ENCODE measurements at places on chromosomes 12 and 14. TPM values are rescaled to one million over a fixed set of nuclear protein-coding genes. Genes with fewer than 3 reads are reported as not detected.

- peaks cover 6% of the 10 kb centered on the region for H3K4me1 ChIP-seq
- H3K27ac ChIP-seq = no peak overlapping the region
- DNase-seq = no peak
- H3K4me3 ChIP-seq = no peak overlapping the region
These were observed 122.8 kb downstream of the AACS start for GRCh38 chr12:125187780-125188741.

GRCh38 chr12:85740186-85740585 lies 96.0 kb downstream of the RASSF9 start:
- no peaks in the 10 kb centered on the region for H3K27me3 ChIP-seq
- no peak for DNase-seq
- no peaks in the 10 kb centered on the region for H3K4me1 ChIP-seq

AMDHD1 gene
- 0.89 TPM for total RNA-seq

DNA sequence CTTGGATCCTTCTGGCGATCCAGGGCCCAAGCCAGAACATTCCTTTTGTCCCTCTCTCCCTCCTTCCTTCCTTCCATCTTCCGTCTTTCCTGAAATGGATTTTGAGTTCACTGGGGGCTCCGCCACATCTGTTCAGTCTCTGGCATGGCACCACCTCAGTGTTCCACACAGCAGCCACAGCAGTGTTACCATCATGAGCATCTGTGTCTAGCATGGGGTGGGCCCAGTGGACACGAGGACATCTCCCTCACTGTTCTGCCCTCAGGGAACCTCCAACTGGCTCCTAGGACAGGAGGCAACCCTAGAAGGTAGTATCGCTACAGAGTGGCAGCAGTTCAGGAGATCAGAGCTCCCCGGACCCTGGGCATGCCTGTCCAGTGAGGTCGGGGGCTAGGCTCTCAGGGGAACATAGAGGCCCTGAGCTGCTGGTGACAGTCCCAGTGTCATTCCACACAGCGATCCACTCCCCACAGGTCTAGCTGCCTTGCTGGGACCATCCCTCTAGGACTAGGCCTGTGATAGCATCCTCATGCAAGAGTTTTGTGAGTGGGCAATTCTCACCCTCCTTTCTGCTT lies 59.0 kb downstream of the GALNT16 start:
- no peak overlapping the region for H3K4me3 ChIP-seq
- H3K36me3 ChIP-seq = no peaks in the 10 kb centered on the region
- H3K27ac ChIP-seq = no peak overlapping the region
- H3K4me1 ChIP-seq = no peaks in the 10 kb centered on the region

GRCh38 chr14:53310412-53310811 lies 157.3 kb upstream of the DDHD1 start:
- no peak overlapping the region for H3K27ac ChIP-seq
- no peak overlapping the region for H3K4me3 ChIP-seq
- peaks cover 9% of the 10 kb centered on the region for H3K27me3 ChIP-seq
- no peak for DNase-seq

DNA sequence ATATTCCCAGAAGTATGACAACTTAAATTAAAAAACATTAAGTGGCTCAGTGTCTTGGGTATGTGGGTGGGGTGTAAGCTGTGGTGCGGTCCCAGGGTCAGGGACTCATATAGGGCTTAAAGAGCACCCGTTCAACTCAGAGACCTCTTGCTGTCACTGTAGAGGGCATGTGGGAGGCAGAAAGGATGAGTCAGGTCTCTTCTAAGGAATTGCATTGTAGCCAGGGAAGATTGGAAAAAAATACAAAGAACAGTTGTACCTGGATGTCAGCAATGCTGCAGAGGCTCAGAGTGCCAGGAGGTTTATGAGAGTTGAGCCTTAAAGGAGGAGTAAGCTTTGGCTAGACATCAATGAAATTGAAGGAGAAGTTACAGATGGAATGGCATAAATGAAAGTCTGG lies 104.1 kb downstream of the MYRFL start:
- H3K4me1 ChIP-seq = no peaks in the 10 kb centered on the region
- H3K27me3 ChIP-seq = peaks cover 11% of the 10 kb centered on the region
- DNase-seq = no peak
- H3K27ac ChIP-seq = no peak overlapping the region
- no peaks in the 10 kb centered on the region for H3K36me3 ChIP-seq
- no peak overlapping the region for H3K4me3 ChIP-seq

GRCh38 chr14:68566075-68566474 lies 226.8 kb downstream of the ZFP36L1 start:
- no peaks in the 10 kb centered on the region for H3K27me3 ChIP-seq
- peaks cover 26% of the 10 kb centered on the region for H3K4me1 ChIP-seq
- peaks cover 2% of the 10 kb centered on the region for H3K36me3 ChIP-seq
- H3K4me3 ChIP-seq = no peak overlapping the region
- DNase-seq = no peak
- no peak overlapping the region for H3K27ac ChIP-seq

Data from activated CD4-positive, alpha-beta T cell treated with anti-CD3 and anti-CD28 coated beads, Interleukin-2, amount 10 ng/mL, durations not matched to agents 7 days and 5 days (primary cell).